ENCODE measurements at places on chromosomes 12 and 14. TPM values are rescaled to one million over a fixed set of nuclear protein-coding genes. Genes with fewer than 3 reads are reported as not detected.

Gene DHRS2
- polyA plus RNA-seq = 32.4 TPM

Gene E2F7
- 7.2 TPM for polyA plus RNA-seq

Gene GNB3
- polyA plus RNA-seq = 5.1 TPM

DNA sequence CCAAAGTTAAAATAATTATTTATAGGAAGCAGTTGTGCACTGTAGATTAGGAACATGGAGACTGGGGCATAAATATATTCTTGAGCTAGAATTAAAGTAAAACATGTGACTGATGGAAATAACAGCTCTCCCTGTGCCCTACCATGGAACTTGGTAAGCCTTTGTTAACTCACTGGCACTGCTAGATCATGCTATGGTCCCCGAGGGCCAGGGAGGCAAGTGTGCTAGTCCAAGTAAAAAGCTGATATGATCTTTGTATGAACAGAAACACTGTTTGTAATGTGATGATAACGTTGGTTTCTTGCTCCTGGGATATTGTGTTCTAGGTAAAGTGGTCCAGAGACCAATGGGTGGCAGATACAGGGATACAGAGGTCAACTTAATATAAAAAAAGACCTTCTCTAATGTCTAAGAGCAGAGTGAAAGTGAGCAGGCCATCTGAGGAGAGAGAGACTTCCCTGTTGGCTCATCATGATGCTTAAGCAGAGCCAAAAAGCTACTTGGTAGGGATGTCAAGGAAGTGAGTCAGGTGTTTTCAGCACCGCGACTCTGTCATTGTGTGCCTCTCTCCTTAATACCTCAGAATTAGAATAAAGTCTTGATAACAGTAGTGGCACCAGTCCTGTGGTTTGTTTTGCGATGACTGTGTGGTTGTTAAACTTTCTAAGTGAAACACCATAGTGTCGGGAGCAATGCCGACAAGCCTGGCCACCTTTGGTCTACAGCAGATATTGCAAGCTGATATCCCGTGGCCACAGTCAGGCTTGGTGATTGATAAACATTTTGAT, 27.6 kb downstream of the BICD1 start:
- no peak for DNase-seq

Gene HOXC10
- 61.6 TPM for polyA plus RNA-seq

GRCh38 chr12:83156815-83157214, 470.1 kb downstream of the TMTC2 start:
- no peak for DNase-seq

GRCh38 chr12:120936197-120936596, 32.0 kb upstream of the SPPL3 start:
- DNase-seq = no peak

- no peak for DNase-seq
Measured at GRCh38 chr12:4275016-4275869, 1.7 kb downstream of the CCND2 start.
